ENCODE measurements at places on chromosomes 16 and 17.

DNA sequence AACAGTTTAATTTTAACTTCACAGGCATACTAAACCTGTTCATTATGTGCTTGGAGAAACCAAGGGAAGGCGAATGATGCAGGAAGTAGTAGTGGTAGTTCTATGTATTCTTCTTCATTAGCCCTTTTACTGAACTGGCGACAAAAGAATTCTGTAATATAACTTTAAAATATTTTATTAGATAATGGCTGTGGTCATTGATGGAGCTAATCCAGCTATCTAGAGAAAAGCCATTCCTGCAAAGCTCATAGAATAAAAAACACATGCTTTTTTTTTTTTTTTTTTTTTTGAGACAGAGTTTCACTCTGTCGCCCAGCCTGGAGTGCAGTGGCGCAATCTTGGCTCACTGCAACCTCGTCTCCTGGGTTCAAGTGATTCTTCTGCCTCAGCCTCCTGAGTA lies 23.5 kb downstream of the TANC2 start:
- DNase-seq = no peak

- no peak for DNase-seq
Observed at GRCh38 chr17:77744066-77744988, 214.2 kb upstream of the TNRC6C start.

DNA sequence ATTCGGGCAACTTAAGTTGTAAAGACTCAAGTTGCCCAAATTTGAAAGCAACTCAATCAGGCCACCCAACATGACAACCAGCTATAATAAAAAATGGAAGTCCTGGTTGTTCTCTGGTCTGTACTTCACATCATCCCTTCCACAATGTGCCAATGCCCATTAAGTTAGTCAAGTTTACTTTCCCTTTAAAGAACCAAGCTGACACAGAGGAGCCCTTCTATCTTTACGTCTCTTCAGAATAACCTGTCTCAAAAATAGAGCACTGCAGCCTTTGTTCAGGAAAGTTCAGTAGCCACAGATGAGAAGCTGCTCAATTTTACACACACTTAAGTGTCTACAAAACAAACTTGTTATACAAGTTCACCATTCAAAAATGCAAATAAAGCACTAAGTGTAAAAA lies 75.1 kb upstream of the C17orf78 start:
- no peak for DNase-seq

DNA sequence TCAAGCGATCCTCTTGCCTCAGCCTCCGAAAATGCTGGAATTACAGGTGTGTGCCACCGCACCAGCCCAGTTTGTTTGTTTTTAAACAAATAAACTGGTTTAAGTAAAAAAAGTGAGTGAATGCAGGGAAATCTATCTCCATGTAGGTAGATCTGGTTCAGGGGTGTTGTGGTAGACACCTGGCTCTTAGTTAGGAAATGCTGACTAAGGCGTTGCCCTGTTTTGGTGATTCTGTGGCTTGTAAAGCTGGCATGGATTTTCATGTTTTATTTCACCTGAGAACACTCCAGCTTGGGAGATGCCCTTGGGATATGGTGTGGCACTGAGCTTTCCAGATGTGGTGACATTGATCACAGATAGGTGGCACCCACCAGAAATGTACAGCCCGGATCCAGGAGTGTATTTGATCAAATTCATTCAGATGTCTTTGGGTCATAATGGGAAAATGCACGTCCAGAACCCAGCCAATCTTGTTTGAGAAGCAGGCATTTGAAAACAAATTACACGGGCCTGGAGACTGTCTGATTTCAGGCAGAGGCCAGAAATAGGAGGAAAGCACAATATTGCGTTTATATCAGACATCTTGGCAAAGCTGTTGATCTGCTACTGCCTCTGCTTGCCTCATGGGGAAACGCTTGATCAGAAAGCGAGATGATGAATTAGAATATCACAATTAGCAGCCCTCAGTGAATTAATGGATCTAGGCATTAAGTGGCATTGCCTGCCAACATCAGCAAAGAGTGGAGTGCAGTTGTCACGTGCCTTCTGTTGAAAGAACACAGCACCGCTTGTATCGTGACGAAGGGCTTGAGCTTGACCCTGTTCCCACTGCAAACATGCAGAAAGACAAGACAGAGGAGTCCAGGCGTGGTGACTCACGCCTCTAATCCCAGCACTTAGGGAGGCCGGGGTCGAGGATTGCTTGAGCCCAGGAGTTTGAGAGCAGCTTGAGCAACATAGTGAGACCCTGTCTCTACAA lies 7.3 kb upstream of the IL34 start:
- DNase-seq = no peak

DNA sequence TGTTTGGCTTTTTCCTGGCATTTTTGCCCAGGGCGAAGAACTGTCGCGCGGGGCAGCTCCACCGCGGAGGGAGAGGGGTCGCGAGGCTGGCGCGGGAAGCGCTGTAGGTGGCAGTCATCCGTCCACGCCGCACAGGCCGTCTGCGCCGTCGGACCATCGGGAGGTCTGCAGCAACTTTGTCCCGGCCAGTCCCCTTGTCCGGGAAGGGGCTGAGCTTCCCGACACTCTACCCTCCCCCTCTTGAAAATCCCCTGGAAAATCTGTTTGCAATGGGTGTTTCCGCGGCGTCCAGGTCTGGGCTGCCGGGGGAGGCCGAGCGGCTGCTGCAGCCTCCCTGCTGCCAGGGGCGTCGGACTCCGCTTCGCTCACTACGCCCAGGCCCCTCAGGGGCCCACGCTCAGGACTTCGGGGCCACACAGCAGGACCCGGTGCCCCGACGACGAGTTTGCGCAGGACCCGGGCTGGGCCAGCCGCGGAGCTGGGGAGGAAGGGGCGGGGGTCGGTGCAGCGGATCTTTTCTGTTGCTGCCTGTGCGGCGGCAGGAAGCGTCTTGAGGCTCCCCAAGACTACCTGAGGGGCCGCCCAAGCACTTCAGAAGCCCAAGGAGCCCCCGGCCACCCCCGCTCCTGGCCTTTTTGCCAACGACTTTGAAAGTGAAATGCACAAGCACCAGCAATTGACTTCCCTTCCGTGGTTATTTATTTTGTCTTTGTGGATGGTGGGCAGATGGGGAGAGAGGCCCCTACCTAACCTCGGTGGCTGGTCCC lies 2.3 kb upstream of the CBX4 start:
- no peak for DNase-seq

- no peak for DNase-seq
Observed at GRCh38 chr16:14502256-14502875, 127.7 kb downstream of the PARN start.

GRCh38 chr17:78785011-78785662 lies 3.1 kb upstream of the CYTH1 start:
- DNase-seq = peak; percentile 16

DNA sequence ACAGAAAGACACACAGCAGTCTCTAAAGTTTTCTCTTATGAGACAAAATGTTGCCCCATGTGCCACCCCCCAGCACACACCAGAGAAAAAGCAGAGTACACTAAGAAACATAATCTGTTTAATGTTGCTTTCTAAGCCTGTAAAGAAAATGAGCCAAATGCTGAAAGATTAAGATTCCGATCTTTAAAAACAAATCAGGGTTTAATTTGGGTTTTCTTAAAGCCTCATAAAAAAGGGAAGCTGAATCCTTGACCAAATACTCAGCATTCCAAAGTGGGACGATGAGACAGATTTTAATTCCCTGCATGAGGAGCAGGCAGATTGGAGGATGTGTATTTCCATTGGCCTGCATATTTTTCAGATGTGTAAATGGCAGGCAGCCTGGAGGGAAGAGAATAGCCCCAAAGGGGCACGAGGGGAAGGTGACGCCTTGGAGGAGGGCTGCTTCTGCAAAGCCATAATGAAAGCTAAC lies 118.4 kb downstream of the COPRS start:
- DNase-seq = no peak

DNA sequence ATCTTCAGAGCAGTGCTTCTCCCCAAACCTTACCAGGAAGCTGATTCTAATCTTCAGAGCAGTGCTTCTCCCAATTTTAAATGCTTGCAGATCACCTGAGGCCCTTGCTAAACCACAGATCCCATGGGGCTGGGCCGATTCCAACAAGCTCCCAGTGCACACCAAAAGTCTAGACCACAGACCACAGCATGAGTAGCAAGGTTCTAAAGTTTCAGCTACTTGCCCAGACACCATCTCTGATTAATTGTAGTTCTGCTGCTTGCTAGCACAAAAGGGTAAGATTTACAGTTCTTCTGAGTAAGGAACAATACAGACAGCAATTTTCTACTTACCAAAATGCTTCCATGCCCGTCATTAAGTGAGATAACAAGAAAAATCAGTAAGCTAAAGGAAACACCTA lies 12.2 kb downstream of the CLEC3A start:
- no peak for DNase-seq

- no peak for DNase-seq
Observed at GRCh38 chr17:30600830-30601494, 123.8 kb downstream of the GOSR1 start.

DNA sequence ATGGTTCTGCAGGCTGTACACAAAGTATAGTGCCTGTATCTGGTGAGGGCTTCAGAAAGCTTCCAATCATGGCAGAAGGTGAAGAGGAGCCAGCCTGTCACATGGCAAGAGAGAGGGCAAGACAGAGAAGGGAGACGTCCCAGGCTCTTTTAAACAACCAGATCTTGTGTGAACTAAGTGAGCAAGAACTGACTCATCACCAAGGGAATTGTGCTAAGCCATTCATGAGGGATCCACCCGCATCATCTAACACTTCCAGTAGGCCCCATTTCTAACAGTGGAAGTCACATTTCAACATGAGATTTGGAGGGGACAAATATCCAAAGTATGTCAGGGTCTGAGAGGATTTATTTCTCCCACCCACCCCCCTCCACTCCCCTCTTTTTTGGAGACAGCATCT lies 56.2 kb upstream of the ELAC2 start:
- DNase-seq = no peak

DNA sequence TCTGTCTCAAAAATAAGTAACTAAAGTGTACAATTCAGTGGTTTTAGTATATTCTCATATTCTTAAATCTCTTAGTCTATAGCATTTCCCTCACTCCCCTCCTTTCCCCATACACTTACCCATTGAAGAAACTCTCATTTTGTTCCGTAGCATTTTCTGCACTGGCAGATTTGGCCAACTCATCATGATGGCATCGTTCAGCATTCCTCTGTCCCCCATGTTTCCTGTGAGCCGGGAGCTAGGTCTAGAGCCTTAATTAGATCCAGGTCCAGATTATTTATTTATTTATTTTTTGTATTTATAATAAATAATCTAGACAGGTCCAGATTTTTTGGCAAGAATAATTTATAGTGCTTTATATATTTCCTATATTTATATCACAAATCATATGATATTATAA lies 31.0 kb downstream of the HEATR3 start:
- no peak for DNase-seq

GRCh38 chr17:9095390-9095789 lies 74.1 kb downstream of the NTN1 start:
- no peak for DNase-seq

DNA sequence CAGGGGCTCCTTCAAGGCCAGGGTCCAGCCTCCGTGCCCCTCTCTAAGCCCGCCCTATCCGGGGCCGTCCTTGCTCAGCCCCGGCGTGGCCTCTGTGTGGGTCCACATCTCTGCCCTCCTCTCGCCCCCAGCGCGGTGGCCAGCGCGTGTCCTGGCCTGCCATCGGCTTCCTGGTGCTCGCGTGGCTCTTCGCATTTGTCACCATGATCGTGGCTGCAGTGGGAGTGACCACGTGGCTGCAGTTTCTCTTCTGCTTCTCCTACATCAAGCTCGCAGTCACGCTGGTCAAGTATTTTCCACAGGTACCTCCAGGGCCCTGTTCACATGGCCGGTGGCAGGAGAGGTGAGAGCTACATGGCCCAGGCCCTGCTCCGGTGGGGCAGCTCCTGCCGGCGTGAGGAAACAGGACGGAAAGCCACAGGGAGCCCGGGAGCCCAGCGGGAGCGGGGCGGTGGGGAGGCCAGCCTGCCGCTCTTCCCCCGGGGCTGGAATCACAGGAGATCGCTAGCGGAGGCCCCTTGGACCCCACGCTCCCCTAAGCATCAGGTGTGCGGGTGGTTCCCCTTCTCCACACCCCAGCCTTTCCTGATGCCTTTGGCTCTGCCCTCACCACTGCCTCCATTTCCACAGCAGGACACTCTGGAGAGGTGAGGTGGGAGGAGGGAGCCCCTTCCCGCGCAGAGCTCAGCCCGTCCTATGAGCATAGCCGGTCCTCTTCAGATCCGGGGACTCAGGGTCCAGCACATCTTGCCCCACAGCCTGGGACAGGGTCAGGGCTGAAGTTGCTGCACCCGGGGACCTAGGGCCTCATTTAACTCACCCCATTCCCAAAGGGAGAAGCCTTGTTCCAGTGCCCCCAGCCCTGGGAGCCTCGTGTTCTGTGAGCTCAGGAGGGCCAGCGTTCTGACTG lies 10.2 kb downstream of the TAX1BP3 start:
- no peak for DNase-seq

DNA sequence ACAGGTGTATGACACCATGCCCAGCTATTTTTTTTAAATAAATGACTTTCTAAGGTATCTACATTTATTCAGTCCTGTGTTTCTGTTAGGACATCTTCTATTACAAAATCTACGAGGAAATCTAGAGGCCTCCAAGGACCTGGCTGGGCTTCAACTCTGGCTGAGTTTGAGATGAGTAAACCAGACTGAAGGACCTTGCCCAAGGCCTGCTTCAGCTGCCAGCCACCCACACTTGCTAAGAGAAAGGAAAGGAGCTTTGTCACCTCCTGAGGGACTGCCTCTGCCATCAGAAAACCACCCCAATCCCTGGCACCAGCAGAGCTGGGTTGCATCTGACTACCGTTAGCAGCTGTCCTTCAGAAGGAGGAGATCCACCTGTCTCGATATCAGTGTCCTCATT lies 1.3 kb upstream of the MYO1D start:
- DNase-seq = no peak

DNA sequence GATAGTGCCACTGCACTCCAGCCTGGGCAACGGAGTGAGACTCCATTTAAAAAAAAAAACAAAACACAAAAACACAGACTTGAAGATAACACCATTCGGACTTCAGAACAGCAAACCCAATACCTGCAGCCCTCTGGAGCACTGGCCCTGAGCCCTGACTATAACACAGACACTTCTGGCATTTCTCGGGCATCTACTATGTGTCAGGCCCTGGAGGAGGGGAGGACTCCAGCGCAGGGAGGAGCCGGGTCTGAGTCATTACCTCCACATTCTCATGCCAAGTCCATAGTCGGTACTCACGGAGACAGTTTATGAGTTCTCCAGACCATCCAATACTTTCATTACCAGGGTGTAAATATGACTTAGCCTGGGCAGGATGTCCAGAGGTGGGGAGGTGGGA lies 48.8 kb downstream of the PITPNM3 start:
- no peak for DNase-seq

GRCh38 chr17:3866276-3866675 lies 20.2 kb upstream of the NCBP3 start:
- no peak for DNase-seq

DNA sequence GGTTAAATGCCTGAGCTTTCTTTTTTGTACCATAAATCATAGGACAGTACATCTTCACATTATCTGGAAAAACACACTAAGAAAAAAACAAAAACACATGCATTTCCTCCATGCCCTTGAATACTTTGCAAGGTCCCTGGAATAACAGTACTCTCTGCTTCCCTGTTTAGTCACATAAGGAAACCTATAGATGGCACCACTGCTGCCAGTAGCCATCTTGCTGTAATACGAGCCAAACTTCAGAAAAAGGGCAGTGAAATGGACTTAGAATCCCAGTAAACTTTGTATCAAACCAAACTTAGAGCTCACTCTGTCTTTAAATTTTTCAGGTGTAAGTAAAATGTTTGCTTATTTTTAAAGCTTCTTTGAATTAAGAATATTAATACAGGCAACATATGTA lies 435.5 kb downstream of the KCNJ2 start:
- no peak for DNase-seq

All from CD4-positive, alpha-beta T cell treated with Interleukin-15 for 1 hour (primary cell).